Heart right ventricle (tissue), 16 donors: ENCODE measurements at places on chromosomes 3 and 15. TPM values are rescaled to one million over a fixed set of nuclear protein-coding genes. Genes with fewer than 3 reads are reported as not detected.

Gene AP3B2
- total RNA-seq, result 0.47 TPM

Gene OR5K2
- total RNA-seq, result not detected

Gene PLCL2
- total RNA-seq, result 40.6 TPM

Gene PARP15
- 0.74 TPM for total RNA-seq

Gene STAB1
- 25.1 TPM for total RNA-seq

Gene USP19
- 71.7 TPM for total RNA-seq

Gene STARD5
- total RNA-seq, result 0.96 TPM

Gene GOLGA6L4
- total RNA-seq, result 2.0 TPM

GRCh38 chr15:72318408-72318942, 1.5 kb downstream of the CELF6 start:
- no peak for DNase-seq

- DNase-seq, result no peak
Observed at GRCh38 chr3:142225885-142226215, 465 bp upstream of the GK5 start.

- DNase-seq, result no peak
Observed at GRCh38 chr3:39812537-39812936, 3.1 kb downstream of the MYRIP start.

DNA sequence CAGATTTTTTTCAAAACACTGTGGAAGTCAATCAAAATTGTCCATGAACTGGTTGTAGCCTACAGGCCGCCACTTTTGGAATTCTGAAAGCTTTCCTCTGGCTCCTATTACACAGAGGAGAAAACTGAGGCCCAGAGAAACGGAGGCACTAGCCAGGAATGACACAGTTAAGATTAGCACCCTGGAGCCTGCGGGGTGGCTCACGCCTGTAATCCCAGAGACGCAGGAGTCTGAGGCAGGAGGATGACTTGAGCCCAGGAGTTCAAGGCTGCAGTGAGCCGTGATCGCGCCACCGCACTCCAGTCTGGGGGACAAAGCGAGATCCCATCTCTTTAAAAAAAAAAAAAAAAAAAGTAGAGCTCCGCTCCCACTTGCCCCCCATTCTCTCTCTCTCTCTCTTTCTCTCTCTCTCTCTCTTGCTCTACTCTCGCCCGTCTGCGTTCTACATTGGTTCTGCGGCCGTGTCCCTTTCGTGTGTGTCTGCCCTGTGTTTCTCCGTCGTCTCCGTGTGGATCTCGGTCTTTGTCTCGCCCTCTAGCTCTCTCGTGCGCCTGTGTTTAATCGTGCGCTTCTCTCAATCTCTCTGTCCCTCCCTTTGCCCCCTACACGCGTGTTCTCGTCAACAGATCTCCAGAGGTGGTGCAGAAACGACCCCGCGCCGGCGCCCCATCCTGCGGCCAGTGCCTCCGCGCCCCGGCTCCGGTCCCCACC, 512 bp upstream of the TRH start:
- DNase-seq, result no peak

GRCh38 chr15:99677540-99678134, 55.6 kb downstream of the LYSMD4 start:
- no peak for DNase-seq

GRCh38 chr3:155491696-155492095, 198.2 kb upstream of the STRIT1 start:
- DNase-seq, result no peak

- DNase-seq, result no peak
Observed at GRCh38 chr3:46438831-46439230, 25.9 kb downstream of the LTF start.

- no peak for DNase-seq
Observed at GRCh38 chr3:67301556-67301955, 303.4 kb downstream of the KBTBD8 start.

DNA sequence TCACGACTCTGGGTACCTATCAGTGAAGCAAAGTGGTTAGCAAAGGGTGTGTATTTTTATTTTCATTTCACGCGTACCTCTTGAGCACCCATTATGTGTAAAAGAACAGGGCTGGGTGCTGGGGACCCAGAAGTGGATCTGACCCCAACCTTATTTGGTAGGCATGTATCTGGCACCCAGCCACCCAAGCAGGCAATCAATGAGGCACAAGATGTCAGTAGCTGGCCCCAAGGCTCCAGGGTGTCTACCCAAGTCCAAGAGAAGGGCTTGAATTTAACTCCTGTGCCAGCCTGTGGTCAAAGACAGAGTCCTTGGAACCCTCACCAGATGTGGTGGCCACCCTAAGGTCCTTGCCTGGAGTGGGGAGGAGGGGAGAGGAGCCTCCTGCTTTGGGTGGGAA, 5.7 kb downstream of the PLEKHO2 start:
- no peak for DNase-seq

DNA sequence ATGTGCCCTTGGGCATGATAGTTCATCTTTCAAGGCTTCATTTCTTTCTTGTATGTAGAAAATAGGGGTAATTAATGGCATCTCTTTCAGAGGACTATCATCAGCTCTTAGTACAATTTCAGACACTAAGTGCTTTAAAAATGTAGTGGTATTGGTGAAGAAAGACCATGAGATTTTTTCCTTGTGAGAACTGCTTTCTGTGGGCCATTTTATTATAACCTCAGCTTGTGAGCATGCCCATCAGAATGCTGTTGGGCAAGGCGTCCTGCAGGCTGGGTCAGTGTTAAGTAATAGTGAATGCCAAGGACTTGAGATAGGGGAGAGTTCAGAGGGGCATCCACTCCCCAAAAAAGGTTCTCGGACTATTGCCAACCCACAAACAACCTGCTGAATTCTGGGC, 187.9 kb downstream of the GHSR start:
- DNase-seq, result no peak
